Activated CD4-positive, alpha-beta T cell treated with anti-CD3 and anti-CD28 coated beads, Interleukin-2, amount 50 U/mL, for 24 hours (primary cell): ENCODE measurements at places on chromosomes 1 and 21.

GRCh38 chr21:44306936-44307704 is 7.3 kb downstream of the PFKL start:
- no peak for DNase-seq

DNA sequence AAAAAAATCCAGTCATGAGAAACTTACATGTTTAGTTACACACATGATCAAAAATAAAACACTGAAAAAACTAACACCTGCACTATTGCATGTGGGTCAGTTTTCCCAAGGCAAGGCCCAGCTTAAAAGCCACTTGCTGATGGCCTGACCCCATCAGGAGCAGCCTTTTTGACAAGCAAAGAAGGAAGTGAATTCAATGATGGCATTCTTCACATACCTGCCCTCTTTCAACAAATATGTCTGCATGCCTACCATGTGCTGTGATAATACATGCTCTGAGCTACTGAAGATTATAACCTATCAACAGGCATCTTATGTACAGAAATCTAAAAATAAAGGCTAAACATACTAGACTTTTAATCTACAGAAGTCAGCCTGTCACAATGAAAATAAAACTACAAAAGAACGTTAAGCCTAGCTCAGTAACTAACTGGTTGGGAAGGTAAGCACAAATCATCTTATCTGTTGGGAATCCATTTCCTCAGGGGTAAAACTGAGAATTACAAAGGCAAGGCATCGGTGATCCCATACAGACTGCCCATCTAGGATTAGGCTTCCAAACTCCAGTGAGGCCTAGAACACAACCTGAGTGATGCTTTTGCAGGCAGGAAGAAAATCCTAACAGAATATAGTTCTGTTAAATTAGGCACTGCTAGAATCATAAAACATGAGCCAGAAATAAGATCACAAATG is 14.5 kb downstream of the SORT1 start:
- DNase-seq, result no peak

GRCh38 chr1:53391296-53391695 is 63.4 kb upstream of the LRP8 start:
- no peak for DNase-seq

GRCh38 chr21:37273440-37273839 is 6.3 kb upstream of the VPS26C start:
- no peak for DNase-seq

DNA sequence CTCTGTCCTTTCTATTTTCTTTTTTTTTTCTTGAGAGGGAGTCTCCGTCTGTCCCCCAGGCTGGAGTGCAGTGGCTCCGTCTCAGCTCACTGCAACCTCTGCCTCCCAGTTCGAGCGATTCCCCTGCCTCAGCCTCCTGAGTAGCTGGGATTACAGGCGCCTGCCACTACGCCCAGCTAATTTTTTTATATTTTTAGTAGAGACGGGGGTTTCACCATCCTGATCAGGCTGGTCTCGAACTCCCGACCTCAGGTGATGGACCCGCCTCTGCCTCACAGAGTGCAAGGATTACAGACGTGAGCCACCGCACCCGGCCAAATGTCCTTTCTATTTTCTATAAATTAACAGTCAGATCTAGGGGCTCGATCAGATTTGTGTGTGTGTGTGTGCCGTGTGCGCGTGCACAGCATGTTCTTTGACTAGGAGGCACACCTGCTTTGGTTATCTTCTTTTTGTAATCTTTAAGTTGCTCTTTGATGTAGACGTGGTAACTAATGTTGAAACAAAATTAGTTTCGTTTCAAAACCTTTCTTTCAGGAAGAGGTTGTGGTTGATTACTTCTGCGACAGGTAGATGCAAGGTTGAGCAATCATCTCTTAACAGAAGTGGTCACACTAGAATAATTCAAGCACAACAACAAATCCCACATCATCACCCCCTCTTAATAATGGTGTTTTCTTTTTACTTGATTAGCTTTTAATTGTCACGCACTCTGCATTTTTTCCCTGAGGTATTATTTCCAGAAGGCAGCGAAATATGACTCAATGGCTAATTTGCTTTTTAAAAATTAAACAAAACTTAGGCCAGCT is 779 bp upstream of the DEGS1 start:
- no peak for DNase-seq
